Activated T-cell treated with anti-CD3 and anti-CD28 coated beads, Interleukin-2, amount 50 U/mL, for 72 hours (primary cell): ENCODE measurements at places on chromosomes 7 and 10.

- DNase-seq = no peak
These were observed 326.3 kb upstream of the DGKB start for GRCh38 chr7:15228831-15229230.

DNA sequence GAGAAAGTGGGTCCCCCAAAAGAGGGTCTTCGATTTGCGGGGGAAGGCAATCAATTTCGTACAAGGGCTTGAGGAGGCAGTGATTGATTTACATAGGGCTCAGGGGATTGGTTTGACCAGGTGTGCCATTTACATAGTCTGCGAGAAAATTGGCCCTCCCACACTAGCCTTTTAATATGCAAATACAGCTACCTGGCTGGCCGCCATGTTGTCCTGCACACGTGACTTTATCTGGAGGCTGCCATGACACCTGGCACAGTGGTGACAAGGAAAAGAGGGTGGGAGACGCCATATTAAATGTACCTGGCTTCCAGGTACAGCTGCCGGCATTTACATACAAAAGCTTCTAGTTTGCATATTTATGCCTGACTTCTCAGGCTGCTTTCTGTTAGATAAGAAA lies 1577.2 kb upstream of the LRRTM3 start:
- no peak for DNase-seq

GRCh38 chr10:11144626-11145494 lies 127.2 kb downstream of the CELF2 start:
- no peak for DNase-seq

DNA sequence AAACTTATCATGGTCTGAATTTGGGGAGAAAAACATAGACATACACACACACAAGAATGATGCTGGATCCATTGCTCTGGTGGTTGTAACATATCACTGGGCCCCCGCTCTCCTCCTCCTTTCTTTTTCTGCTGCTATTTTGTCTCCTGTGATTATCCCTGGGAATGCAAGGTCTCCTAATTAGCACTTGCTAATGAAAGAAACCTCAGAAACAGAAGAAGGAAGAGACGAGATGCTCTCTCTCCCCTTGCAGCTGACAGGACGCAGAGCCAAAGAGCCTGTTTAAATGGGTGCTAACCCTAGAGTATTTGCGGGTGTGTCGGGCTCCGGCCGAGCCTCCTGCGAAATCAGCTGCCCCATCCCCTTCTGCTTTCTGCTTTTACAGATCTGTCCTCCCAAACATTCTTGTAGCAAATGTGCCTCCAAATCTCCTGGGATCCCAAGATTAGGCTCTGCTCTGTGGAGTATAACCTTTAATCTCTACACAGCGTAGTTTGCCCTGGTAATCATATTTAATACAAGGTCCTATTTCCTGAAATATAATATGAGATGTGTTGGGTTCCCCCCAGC lies 81.5 kb downstream of the FRMPD2 start:
- no peak for DNase-seq

DNA sequence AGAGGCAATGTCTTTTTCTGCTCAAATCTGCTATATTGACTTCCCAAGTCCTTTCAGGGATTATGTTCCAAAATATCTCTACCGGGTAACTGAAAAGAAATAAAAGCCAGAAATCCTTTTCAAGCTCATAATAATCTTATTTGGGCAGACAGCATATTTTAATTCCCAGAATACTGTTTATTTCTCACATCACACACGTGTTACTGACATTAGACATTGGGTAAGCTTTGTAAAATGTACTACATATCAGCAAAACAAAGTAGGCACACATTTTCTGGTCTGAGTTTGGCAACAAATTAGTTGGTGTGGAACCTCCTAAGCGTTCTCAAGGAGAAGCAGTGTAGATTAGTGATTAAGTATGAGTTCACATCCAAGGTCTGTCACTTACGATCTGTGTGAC lies 10.4 kb upstream of the PTPRZ1 start:
- no peak for DNase-seq

- no peak for DNase-seq
These were observed 15.1 kb downstream of the ITGA8 start for GRCh38 chr10:15704581-15704968.

GRCh38 chr10:47044741-47045140 lies 133.5 kb downstream of the PTPN20 start:
- no peak for DNase-seq

DNA sequence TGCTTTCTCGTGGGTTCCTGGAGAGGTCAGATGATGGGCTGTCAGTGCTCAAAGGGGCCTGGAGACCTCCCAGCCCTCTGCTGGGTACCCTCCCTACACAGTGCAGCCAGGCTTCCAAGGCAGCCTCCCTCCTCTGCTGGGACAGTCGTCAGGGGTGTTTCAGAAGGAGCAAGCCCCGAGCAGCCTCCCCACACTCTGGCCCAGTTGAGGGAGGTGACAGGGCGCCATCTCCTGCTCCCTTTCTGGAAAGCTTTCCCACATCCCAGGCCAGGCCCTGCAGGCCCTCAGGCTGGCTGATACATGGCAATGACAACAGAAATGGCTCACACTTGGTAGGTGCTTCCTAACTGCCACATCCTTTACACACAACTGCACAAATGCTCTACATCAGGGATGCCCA lies 32.1 kb downstream of the KCNMA1 start:
- DNase-seq = no peak

DNA sequence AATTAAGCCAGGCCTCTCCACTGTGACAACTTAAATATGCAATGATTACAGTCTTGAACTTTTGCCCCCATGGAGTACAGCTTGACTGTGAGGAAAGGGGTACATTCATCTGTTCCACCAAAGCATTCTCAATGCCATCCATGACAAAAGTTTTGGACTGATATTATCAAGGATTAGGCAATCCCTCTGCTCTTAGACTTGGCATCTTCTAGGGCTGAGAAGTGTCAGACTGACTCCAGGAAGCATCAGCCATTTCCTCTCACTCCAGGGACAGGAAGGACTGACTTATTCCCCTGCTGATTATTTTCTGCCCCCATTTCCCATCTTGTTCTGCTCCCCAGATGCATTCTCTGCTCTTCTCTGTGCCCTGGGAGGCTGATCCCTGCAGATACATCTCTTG lies 69.7 kb downstream of the ZNF365 start:
- no peak for DNase-seq

DNA sequence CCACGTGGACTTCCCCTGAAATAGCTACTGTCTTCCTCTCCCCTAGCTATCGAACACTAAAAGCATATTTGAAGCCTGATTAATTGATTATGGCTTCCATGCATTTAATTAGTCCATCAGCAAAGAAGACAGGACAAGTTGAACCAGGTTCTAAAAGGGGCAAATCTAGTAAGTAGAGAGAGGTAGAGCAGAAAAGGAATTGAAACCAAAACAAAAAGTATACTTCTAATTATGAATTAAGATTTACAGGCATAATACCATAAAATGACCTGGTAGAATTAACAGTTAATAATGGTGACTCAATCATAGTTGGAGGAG lies 393 bp upstream of the DNAJC1 start:
- DNase-seq = no peak
